MCF 10A (cell line): ENCODE measurements at places on chromosomes 11 and 22.

DNA sequence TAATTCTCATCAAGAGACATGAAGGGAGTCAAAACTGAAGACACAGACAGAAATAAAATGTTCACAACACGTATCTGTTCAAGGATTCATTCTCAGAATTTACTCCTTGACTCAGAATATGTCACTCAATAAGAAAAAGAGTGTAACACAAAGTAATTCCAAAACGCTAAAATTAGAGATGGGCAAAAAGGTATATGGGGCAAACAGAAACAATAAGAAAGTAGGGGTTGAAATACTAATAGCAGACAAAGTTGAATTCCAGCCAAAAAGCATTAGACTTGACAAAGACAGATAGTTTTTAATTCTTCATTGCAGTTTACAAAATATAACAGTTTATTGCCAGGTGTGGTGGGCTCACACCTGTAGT, 26.7 kb downstream of the GNB1L start:
- no peak for DNase-seq

- DNase-seq = peak; percentile 49
Observed at GRCh38 chr11:46345131-46345597, 2.1 kb upstream of the DGKZ start.

- DNase-seq = no peak
Observed at GRCh38 chr11:62082292-62082657, 41.5 kb upstream of the INCENP start.

GRCh38 chr22:38424525-38425080, 30.4 kb downstream of the KCNJ4 start:
- DNase-seq = no peak

DNA sequence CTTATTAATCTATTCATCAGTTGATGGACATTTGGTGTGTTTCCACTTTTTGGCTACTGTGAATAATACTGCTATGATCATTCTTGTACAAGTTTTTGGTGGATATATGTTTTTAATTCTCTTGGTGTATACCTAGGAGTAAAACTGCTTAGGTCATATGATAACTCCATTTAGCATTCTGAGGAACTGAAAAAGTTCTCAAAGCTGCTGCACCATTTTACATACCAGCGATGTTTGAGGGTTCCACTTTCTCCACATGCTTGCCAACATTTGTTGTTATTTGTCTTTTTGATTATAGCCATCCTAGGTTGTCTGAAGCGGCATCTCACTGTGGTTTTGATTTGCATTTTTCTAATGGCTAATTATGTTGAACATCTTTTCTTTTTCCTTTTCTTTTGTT, 4.1 kb upstream of the ACER3 start:
- DNase-seq = no peak

DNA sequence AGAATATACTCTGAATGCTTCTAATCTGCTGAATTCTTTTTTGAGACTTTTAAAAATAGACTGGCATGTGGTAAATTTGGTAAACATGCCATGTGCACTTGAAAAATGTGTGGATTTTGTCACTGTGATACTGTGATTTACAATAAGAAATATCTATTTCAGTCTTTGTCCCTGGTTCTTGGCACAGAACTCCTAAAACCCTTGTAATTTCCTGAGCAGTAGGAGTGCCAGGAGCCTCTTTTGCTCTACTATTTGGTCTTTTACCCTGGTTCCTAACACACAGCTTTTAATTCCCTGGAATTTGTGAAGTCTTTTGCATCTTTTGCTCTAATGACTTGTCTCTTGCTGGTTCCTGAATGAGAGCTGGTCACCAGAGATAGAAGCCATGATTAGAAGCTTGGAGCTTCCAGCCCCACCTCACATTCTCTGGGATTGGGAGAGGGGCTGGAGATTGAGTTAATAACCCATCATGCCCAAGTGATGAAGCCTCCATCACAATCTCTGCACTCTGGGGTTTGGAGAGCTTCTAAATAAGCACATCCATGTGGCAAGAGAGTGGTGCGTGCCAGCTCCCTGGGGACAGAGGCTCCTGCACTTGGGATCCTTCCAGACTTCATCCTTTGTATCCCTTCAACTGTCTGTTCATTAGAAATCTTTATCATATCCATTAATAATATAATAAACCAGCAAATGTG, 27.2 kb upstream of the SYT13 start:
- DNase-seq = no peak

GRCh38 chr11:61863548-61864081, 27.7 kb downstream of the FADS3 start:
- no peak for DNase-seq

DNA sequence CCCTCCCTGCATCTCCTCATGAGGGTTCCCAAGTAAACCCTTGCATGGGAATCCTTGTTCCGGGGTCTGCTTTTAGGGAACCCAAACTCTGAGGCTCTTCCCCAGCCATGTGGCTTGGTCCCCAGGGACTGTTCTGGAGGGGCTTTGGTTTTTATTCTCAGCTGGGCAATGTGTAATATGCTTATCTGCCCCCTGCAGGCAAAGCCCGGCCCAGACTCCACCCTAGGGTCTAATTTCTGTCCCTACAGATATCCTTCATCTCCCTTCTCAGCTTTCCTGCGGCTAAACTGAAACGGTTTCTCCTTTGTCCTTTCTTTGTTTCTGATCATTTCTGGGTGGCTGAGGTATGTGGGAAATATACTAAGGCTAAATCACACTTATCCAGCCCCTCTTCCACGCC, 37.1 kb downstream of the TST start:
- no peak for DNase-seq

- DNase-seq = no peak
Observed at GRCh38 chr22:25775531-25775930, 33.5 kb downstream of the MYO18B start.

- peak; percentile 62 for DNase-seq
Observed at GRCh38 chr22:38032681-38033521, 24.3 kb upstream of the PICK1 start.

GRCh38 chr11:31986201-31986889, 104.5 kb upstream of the RCN1 start:
- DNase-seq = no peak

- no peak for DNase-seq
Observed at GRCh38 chr11:9704037-9704436, 40.2 kb downstream of the SWAP70 start.

GRCh38 chr11:45560913-45561281, 104.5 kb downstream of the CHST1 start:
- no peak for DNase-seq

- no peak for DNase-seq
Observed at GRCh38 chr11:125591649-125592304, 875 bp upstream of the STT3A start.

GRCh38 chr22:39994566-39995392, at the start of gene FAM83F:
FAM83F (plus strand) TSS chr22:39994954; CDS start chr22:39995043, 89 bp downstream.
- peak; percentile 58 for DNase-seq

DNA sequence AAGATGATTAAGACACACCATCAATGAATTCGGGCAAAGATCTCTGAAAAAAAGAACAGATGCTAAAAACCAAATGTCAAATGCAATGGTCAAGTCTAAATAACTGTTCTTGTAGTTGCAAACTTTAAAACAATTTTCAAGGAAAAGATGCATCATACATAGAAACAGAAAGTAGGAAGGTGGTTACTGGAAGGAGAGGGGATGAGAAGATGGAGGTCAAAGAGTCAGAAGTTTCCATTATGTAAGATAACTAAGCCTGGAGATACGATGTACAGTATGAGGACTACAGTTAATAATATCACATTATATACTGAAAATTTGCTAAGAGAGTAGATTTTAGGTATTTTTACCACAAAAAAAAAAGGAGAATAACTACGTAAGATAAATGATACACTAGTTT, 27.1 kb downstream of the CWF19L2 start:
- no peak for DNase-seq

DNA sequence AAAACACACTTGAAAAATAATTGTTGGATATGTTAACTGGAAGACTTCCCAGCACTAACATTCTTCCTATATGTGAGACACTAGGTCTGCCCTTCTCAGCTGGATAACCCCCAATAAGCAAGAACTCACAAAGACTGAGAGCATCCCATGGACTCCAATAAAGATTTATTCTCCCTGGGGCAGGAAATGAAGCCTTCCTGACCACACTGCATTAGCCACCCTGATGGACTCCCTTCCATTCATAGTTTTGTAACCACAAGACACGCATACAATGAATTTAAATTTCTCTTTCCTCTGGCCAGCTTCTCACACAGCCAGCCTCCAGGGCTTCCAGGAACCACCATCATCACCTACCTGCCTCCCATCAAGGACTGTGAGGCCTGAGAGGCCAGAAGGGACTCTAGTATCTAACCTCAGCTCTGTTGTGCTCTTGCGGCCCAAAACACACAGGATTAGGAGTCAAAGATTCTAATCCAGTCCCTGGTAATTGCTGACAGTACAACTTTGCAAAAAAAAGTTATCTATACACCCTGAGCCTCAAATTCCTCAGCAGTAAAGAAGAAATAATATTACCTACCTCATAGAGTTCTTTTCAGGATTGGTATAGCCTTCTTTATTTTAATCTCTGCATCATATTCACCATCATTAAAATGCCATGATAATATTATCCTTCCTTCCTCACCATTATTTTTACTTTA, 45.6 kb upstream of the GDPD4 start:
- DNase-seq = no peak

GRCh38 chr11:24903555-24903954, 406.7 kb downstream of the LUZP2 start:
- DNase-seq = no peak

GRCh38 chr11:95996621-95997235, 72.8 kb upstream of the MTMR2 start:
- DNase-seq = no peak

DNA sequence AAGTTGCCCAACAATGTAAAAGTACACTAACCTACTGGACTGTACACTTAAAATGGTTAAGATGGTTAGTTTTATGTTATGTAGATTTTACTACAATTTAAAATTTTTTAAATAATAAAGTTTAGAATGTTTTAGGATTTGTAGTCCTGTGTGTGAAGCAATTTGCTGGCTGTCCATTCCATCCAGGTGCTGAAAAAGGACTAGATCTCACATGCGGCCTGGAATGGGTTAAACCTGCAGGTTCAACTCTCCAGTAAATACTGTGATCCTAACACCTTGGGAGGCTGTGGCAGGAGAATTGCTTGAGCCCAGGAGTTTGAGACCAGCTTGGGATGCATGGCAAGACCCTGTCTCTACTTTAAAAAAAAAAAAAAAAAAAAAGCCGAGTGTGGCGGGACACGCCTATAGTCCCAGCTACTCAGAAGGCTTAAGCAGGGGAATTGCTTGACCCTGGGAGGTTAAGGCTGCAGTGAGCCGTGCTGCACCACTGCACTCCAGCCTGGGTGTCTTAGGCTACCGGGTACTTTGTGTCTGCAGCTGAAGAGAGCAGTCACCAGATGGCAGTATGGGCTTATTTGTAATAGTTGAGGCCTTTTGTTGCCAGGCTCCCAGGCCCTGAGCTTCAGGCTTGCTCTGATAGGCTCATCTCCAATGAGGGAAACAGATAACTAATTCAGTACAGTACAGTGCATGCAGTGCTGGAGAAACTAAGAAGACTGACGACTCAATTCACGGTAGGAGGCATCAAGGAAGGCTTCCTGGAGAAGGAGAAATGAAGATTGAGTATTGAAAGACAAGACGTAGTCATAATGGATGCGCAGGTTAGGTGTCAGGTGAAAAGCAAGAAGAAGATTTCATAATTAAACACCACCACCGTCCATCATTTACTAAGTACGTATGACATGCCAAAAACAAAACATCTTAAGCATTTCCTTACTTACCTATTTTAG, 64.7 kb upstream of the ASPHD2 start:
- peak; percentile 73 for DNase-seq

- peak; percentile 95 for DNase-seq
Observed at GRCh38 chr11:65290448-65291165, 24.1 kb upstream of the CDC42EP2 start.
